ENCODE measurements at places on chromosomes 12 and 14.

- no peak for DNase-seq
Observed at GRCh38 chr12:68850390-68850789, 42.4 kb downstream of the MDM2 start.

DNA sequence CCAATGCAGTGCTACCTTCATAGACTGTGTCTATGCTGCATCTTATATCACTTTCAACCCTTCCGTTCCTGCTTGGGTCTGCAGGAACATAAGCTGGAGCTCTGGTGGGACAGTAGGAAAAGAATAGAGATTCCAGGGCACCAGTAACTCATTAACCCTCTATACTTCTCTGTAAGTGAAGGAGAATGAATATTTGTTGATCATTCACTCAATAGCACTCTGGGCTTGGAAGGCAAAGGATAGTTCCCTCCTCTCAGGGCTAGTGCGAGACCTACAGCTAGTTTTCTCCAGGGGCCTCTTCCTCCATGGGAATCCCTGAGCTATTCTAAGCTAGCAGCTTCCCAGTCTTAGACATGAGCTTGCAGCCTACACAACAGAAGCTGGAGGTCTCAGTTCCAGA, 84.7 kb downstream of the BMP4 start:
- DNase-seq, result no peak

GRCh38 chr14:98903371-98903770, 368.6 kb downstream of the BCL11B start:
- DNase-seq, result no peak

- peak; percentile 82 for DNase-seq
Observed at GRCh38 chr14:104932676-104933631, 8.3 kb downstream of the PLD4 start.

DNA sequence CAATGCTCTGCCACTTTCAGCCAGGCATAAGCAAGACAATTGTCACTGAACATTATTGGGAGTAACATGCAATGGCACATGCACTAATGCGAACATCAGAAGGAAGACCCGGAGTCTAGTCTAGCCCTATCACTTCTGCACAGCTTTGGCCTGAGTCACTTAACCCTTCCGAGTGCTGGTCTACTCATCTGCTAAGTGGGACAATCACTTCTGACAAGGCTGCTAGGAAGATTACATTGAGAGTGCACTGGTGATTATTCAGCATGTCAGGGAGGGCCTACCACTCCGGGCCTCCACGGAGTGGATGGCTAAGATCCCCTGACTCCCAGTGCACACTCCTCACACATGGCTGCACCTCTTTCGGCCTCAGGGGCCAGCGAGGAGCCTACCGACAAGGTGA, 240.9 kb downstream of the DPF3 start:
- no peak for DNase-seq

DNA sequence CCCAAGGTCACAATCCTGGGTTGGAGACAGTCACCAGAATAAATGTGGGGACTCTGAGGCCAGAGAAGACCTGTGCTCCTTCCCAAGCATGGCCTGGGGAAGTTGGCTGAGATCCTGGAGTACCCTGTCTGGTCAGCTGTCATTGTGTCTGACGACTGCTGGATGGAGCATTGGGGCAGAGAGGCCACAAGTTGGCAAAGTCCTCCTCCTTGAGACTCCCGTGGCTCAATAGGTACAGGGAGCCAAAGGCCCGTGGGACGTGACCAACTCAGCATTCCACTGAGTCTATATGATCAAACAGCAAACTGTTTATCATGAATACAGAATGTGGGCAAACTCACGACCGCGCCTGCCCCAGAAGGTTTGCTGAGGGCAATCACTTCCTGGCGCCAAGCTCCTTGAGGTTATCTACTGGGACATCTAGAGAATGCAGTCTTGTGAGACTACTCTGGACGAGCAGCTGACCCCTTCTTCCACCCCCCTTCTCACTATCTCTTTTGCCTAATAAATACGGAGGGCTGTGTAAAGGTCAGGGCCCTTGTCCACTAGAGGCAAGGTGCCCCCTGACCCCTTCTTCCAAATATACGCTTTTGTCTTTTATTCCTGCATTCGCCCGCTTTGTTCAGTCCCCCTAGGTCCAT, 14.3 kb upstream of the SLC10A1 start:
- DNase-seq, result no peak

DNA sequence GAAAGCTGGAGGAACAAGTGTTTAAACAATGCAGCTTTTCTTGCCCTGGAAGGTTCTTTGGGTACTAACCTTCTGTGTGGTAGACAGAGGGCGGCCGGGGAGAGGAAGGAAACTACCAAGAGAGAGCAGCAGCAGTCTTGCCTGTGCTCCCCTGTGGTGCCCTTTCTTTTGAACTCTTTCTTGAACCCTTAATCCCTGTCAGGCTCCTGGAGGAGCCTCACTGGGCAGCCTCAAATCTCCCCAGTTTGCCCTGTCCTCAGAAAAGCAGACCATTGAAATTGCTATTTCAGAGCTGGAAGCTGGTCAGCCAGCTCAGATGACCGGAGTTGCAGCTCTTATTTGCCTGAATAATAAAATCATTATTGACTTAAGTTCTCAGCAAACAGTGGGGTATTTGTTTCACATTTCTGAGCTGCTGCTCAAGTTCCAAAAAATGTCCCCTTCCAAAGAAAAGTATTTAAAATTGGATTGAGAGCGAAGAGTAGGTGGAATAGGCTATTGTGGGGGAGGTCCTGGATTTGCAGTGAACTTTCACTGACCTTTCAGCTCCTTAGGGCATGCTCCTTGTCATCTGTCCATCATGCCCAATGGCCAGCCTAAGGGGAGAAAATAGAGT, 42.1 kb upstream of the RNASE3 start:
- DNase-seq, result no peak

- no peak for DNase-seq
Observed at GRCh38 chr12:121678716-121679300, 9.4 kb upstream of the MORN3 start.

DNA sequence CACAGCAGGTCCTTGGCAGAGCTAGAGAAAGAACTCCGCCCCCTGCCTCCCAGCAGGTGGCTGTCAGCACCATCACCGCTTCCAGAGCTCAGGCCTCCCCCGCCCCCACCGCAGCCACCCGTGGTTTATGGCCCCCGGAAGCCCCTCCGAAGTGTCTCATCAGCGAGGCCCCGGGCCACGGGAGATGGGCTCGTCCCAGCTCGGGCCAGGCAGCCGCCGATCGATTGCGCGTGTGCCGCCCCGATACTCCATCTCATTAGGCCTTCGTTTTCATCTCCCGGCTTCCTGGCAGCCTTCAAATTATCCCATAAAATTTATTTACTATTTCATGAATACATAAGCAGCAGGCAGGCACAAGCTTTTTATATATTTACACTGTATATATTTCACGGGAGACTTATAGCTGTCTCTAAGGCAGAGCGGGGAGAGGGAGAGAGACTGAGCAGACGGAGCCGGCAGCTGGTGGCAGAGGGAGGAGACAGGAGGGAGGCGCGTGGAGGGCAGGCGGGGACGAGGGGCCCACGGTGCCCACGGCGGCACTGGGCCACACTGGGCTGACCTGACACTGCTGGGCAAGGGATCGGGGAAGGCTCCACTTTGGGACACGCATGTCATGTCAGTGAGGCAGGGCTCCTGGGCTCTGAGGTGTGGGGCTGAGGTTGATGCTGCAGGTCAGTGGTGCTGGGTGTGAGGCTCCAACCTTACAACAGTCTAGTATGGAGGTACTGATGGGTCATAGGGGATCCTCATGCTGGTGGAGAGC, 241.2 kb downstream of the RBM19 start:
- DNase-seq, result no peak

DNA sequence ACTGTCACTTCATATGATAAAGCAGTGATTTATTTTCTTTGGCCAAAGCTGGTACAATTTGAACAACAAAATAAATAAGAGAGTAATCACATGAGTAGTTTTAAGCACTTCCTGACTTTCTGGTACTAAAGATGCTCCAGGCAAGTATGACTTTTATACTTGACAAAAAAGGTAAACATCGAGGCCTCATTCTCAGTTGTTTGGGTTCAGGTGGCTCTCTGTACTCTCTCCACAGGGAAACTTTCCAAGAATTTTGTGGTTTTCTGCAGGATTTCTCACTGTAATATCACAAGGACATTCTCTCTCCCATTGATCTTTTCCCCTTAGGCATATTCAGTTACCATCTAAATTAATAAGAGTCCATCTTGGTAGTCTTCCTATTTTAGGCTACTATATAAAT, 26.6 kb upstream of the KCNC2 start:
- DNase-seq, result no peak

DNA sequence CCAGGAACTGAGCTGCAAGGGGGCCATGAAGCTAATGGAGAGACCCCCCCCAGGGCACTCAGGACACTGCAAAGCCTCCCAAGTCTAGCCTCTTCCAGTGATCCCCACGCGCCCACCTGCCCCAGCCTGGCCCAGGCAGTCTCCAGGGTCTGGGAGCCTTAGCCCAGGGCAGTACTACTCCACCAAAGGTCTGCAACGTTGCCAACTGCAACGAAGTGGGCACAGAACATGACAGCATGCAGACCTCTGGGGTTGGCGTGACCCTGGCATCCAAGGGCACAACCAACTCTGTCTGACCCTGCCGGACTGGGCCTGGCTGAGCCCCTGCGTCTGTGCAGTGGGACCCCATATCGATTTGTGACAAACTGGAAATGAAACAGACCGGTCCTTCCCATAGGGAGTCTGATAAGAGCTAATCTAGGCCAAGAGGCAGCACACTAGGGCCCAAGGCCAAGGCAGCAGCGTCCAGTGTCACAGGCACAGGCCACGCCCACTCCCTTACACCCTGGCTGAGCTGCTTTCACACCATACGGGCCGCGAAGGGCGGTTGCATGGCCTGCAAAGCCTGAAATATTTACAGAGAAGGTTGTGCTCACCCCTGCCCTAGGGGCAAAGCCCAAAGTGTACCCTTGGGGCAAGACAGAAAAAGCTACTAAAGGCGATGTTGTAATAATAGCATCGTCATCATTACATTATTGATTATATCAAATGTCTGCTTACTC, 76.7 kb downstream of the NCOR2 start:
- DNase-seq, result no peak

GRCh38 chr14:90354551-90355298, 23.0 kb upstream of the NRDE2 start:
- DNase-seq, result no peak

DNA sequence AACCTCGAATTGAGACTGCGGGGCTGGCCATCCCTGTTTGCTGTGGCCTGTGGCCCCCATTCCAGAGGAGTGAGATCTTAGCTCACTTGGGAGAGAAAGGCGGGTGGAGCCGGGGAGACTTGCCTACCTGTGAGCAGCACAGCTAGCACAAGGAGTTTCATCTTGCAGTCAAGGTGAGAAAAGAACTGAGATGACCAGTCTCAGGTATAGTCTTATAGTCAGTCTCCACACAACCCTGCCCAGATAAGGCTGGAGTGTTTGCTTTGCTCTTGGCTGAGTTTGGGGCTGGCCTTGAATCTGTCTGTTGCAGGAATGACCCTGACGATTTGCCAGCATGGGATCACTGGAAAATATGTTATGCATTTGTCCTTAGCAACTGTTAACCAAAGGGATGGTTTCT, at the start of gene PLA2G1B:
Gene PLA2G1B, minus strand, starts transcription at position 187 of the 400 bp plus-strand sequence. Its CDS starts 26 bp downstream, at position 161.
- DNase-seq, result no peak

DNA sequence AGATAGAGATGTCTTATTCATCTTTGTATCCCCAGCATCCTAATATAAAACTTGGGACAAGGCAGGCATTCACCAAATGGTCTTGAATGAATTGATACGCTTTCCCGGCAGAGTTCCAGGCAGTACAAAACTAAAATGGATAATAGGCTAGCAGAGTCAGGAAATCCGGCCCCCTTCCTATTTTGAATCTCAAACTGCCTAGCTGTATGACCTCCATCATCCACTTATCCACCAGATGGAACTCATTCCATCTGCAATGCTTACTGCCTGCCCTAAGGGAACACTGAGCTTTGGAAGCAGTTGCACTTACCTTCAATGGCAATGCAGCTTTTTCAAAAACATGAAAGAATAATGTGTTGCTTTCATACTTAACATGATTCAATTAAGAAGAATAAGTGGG, 43.4 kb downstream of the BDKRB1 start:
- no peak for DNase-seq

- DNase-seq, result no peak
Observed at GRCh38 chr14:75626863-75627262, 33.8 kb downstream of the ERG28 start.

DNA sequence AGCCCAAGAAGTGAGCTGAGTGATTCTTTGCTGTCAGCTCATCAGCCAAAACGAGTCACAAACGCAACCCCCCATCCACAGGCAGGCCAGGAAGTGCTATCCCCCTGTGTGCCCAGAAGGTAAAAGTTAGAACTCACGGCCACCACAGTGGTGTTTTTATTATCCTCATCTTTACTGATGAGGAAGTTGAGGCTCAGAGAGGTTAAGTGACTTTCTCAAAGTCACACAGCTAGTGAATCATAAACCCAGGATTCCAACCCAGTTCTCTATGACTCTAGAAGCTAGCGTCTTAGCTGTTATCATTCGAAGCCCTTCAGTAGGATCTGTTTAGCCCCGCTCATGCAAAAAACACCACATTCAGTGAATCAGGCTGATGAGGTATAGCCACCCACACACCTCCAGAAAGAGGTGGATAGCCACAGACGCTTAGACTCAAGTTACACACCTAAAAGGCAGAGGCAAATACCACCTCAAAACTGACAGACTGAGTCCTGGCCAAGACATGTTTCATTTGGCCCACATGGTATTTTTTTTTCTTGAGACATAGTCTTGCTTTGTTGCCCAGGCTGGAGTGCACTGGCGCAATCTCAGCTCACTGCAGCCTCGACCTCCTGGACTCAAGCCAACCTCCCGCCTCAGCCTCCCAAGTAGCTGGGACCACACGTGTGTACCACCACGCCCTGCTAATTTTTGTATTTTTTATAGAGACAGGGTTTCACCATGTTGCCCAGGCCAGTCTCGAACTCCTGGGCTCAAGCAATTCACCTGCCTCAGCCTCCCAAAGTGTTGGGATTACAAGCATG, 100.7 kb downstream of the SCARB1 start:
- DNase-seq, result no peak

DNA sequence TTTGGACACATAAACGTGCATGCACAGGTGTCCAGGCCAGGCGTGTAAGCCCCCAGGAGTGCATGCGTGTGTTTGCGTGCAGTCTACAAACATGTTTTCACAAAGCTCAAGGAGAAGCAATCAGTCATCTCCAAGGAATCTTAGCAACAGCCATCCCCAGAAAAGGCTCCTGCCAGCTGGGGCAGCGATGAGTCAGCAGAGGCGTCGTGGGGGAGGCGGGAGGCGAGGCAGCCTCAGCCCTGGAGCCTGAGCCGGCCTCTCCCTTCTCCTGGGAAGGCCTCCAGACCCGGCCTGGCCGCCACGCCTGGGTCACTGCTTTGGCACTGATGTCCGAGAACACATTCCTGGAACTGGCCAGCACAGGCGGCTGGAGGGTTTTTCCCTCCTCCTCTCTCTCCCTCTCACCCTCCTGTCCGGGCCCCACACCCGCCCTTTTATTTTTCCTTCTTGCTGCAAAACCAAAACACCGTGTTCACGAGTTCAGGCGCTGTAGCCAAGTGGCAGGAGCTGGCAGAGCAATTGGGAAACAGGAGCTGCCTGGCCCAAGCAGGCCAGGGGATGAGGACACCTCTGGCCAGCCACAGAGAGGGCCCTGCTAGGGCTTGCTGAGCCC, 92.7 kb downstream of the LRRC74A start:
- no peak for DNase-seq

DNA sequence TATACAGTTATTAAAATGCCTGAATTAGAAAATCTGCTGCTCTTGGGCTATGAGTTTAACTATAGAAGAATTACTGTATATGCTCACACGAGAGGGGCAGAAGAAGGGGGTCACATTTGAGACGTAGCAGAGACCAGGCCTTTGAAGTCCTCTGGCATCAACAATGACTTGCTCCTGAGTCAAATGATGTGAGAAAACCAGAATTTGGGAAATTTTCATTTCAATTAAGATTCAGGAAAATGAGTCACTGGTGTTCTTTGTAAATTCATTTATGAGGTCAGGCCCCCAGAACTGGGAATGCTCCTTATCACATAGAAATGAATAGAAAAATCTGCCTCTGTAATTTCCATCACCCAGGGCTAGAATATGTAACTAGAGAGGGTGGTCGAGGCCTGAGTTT, 92.9 kb downstream of the APAF1 start:
- DNase-seq, result no peak

Measured in effector memory CD8-positive, alpha-beta T cell (primary cell).